ENCODE measurements at places on chromosomes 12 and 14.

- DNase-seq = no peak
Measured at GRCh38 chr14:21043387-21043973, 1.3 kb downstream of the RNASE7 start.

DNA sequence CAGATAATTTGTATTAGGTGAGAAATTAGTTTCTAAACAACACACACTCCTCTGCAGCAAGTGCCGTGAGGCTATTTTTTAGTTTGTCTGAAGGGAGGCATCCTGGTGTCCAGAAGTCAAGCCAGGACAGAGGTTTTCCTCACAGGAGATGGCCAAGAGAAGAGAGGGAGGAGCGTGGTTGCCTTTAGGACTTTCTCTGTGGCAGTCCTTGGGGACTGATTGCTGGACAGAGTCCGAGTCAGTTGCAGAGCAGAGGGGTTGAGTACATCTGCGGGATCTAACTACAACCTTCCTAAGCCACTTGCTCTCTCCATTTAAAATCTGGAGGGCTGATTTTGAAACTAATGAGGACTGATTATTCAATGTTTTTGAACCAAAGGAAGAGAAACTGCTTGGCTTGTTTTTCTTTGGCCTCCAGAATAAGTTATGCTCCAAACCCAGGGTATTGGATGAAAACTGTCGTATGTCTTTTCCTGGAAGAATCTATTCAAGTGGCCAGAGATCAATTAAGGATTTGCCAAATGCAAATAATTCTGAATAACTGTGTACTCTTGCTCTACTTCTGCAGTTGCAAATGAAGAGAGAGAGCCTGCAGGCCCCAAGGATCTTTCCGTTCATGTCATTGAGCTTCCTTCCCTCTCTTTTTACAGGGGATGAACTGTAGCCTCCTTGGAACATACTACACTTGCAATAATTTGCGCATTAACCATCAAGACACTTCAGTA lies 1.2 kb downstream of the SLCO1C1 start:
- DNase-seq = no peak

DNA sequence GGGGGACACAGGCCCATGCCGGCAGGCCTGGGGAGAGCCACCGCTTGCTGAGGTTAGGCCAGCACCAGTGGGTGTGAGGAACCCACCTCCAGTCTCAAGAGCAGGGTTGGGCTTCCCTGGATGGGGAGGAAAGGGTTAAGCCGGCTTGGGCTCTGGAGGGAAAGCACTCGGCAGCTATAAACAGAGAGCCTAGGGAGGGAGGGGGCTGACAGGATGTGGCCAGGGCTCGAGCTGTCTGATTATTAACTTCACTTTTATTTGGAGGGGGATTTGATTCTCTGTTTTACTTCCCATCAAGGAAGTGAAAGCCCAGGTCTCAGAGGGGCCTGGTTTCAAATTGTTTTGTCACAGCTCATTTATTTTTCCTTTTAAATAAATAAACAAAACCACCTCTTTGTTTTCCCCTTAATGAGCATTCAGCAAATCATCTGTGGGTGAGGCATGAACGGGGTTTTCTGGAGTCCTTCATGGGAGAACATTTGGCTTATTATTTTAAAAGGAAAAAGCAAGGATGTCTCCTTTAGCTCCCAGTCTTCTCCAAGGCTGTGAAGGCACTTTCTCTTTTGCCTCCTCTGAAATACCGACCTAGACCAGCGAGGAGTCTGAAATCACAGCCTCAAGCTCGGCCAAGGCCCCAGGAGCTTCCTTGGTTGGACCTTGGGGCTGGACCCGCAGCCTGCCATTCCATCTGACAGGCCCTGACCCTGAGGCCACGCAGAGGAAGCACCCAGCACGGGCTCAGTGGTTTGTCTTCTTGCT lies 21.9 kb upstream of the ZFP36L1 start:
- DNase-seq = no peak

DNA sequence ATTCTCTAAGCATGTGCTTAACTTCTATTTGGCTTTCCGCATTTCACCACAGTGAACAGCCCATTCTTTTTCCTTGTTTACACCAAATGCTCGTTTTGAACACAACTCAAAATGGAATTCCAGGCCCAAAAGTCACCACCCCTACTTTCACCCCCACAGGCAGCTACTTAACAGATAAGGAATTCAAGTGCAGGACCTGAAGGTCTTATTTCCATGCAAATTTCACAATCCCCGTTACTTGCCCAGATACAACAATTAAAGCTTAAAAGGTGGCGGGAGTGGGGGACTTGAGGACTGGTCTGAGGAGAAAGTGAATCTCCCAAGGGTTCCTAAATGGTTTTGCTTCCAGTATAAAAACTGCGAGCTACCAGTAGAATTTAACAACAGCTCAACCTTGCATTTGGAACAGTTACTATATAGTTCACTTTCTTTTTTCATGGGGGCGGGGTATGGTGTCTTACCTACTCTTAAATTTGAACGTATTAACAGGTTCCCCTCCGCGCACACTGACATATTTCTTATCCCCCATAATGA lies 3.7 kb downstream of the USP44 start:
- DNase-seq = no peak

- no peak for DNase-seq
Measured at GRCh38 chr12:112422531-112422930, 3.8 kb downstream of the PTPN11 start.

DNA sequence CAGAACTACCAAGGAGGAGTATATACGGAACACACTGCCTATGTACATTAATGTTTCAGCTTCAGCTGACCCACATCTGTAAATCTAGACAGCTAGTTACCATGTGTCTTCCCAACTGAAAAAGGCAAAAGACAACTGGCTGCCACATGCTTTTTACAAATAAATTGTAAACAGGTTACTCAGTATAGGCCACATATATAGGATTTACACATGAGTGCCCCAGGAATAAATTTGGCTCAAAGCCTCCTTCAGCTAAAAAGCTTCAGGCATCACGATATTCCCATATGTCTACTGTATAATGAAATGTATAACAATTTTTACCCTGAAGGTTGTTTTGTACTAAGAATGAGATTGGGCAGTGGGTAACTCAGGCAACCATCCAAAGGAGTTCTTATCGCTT lies 175.9 kb upstream of the BMP4 start:
- DNase-seq = no peak

DNA sequence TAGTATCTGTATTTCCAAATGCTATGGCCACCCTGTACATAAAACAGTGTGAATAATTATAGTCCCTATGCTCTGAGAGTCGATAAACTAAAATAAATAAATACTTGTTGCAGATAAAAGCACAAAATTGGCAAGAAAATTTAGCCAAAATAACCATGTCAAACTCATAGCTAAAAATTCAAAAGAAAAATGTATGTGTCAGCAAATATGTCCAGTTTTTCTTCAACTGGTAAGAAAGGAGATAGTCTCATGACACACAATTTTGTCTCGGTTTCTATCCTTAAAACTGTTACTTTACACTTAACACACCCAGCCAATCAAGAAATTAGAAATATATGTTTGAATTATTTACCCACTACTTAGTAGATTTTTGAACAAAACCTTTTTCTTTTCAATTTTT lies 145.6 kb upstream of the FSCB start:
- DNase-seq = no peak

DNA sequence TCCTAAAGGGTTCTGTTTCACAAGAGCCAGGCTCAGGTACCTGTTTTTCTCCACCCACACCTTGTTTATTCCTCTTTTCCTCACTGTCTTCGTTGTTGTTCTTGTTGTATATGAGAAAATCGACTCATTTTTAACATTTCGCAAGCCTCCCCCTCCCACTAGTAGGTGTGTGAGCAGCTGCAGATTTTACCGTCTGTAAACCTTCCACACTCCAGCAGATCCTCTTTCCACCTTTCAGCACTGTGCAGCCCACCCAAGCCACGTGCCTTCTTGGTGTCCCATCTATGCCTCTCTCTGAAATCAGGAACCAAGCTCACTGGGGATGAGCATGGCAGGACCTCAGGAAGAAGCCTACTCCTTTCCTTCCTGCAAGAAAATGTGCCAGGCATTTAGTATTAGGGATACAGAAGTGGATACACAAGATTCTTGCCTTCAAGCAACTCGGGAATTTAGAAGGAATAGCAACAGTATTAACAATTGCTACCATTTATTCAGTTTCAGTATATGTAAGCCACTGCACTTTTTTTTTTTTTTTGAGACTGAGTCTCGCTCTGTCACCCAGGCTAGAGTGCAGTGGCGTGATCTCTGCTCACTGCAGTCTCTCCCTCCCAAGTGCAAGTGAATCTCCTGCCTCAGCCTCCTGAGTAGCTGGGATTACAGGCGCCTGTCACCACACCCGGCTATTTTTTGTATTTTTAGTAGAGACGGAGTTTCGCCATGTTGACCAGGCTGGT lies 113.6 kb downstream of the CHST11 start:
- no peak for DNase-seq

- DNase-seq = no peak
Measured at GRCh38 chr12:51330186-51330585, 6.2 kb upstream of the BIN2 start.

- DNase-seq = peak; percentile 54
Measured at GRCh38 chr12:63276537-63277365, 125.8 kb upstream of the AVPR1A start.

- no peak for DNase-seq
Measured at GRCh38 chr12:115898670-115899069, 378.8 kb downstream of the MED13L start.

DNA sequence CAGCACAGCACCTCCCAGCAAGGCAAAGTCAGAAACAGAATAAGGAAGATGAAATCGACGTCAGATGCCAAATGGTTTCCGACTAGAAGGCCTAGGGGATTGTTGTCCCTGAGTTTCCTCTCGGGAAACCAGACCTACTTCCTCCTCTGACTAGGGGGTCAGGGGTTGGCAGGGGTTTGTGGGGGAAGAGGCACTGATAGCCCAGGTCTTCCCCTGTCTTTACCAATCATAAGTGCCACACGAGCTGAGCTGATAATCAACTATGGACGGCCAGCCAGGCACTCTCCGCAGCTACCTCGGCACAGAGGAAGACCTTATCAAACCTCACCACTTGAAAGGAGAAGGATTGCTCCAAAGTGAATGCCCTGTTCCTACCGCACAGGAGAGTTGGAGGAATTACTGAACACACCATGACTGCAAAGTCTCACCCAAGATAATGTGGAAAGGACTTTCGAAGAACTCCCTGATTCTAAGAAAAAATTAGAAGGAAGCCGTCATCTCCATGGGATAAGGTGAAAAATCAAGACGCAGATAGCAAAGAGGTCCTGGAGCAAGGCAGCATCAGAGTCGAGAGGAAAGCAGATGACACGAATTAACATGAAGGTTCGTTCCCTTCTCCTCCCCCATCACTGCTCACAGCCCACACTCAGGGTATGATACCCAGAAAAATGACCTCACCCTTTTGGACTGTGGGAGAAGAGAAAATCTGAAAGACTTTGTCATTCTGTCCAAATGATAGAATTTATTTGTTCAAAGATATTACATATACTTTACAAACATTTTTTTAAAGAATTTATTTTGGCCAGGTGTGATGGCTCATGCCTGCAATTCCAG lies 77.7 kb upstream of the MED13L start:
- DNase-seq = no peak

DNA sequence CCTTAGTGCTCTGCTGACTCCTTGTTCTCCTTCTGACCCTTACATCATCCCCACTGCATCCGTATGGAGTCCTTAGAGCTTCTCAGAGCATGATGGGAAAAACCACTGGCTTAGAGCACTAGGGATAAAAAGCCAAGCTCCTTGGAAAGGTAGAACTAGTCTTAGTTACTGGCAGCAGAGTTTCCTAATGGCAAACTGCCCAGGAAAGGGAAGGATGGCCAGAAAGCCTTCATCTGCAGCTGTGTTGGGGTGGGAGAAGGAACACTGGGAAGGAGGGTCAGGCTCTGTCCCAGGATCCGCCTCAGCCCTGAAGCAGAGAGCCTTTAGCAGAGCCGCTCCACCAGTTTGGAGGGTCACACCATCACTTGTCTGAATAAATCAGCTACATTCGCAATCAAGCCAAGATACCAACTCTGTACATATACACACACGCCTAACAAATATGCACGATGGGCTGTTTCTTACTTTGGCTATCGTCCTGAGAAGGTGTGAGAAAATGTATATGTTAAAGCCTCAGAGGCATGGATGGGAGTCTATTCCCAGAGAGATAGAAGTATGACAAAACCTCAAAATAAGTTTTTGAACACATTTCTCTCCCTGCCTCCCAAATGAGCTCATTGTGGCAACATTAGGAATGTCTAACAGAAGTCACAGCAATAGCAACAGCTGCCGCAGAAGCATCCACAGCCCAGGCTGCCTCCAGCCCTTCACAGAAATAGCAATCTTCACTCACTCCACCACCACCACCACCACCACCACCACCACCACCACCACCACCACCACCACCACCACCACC lies 18.6 kb upstream of the GALNT8 start:
- no peak for DNase-seq

DNA sequence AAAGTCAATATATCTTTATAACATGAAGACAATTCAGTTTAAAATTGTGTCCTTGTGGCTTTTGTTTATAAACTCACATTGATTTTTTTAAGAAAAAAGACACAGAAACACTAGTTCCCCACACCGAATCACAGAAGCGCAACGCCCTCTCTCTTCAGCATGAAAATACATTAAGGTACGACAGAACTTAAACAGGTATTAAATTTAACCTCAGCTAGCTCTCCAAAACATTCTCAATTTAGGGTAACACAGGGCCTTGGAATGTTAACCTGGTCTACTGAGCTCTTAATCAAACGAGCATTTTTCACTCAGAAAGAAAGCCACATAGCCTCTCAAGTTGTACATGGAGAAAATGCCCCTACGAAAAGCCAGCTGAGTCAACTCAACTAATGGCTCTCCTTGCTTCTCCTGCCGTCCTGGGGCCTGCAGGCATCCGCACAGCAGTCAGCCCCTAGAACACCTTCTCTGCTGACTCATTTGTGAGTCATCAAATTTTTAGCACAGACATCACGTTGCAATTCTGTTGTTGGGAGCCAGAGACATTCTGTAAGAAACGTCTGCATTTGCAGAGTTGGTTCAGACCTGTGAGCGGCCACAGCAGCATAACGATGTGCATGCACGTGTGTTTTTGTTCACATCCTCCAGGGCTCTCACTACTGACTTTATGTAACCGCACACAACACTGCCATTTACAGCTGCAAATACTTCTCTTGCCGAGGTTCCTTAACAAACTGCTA lies 141.6 kb downstream of the ITPR2 start:
- peak; percentile 52 for DNase-seq

DNA sequence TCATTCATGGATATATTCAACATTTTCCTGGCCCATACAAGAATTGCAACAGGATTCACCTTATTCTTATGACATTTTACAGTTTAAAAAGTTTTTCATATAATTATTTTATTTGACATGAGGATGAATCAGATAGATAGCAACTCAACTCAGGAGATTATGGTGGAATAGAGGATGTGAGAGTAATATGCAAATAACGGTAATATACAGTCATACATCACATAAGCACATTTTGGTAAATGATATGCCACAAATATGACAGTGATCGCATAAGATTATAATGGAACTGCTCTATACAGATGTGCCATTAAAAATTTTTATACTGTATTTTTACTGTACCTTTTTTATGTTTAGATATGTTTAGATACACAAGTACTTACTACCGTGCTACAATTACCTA lies 24.1 kb upstream of the CRADD start:
- no peak for DNase-seq

DNA sequence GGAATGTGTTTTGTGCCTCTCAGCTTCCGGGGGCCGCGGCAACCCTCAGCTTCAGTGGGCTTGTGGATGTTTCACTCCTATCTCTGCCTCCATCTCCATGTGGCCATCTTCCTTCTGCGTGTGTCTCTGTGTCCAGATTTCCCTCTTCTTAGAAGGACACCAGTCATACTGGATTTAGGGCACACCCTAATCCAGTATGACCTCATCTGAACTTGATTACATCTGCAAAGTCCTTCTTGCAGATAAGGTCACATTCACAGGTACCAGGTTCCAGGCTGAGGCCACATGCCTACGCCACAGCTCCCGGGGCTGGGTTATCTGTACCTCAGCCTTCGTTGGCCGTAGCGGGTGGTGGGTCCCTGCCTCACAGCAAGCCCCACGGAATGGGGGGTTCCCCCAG lies 68.9 kb downstream of the ZNF664 start:
- DNase-seq = no peak

All from NCI-H774 (cell line).